ENCODE measurements at places on chromosomes 7 and 10. TPM values are rescaled to one million over a fixed set of nuclear protein-coding genes. Genes with fewer than 3 reads are reported as not detected.

SLF2 gene
- total RNA-seq: 31.8 TPM

XRCC2 gene
- total RNA-seq: 2.2 TPM

GPR15LG gene
- 1.3 TPM for total RNA-seq

ANXA8 gene
- 29.4 TPM for total RNA-seq

CXCL12 gene
- total RNA-seq: 66.4 TPM

DYNC1I1 gene
- 6.6 TPM for total RNA-seq

ERVW-1 gene
- not detected for total RNA-seq

MRLN gene
- not detected for total RNA-seq

ASZ1 gene
- total RNA-seq: not detected

PLEKHS1 gene
- 23.6 TPM for total RNA-seq

- H3K4me1 ChIP-seq: no peaks in the 10 kb centered on the region
- no peak for DNase-seq
- no peaks in the 10 kb centered on the region for H3K36me3 ChIP-seq
- H3K27ac ChIP-seq: no peak overlapping the region
These were observed 19.8 kb upstream of the PRRT4 start for GRCh38 chr7:128381161-128381821.

- DNase-seq: no peak
- no peaks in the 10 kb centered on the region for H3K27me3 ChIP-seq
- no peaks in the 10 kb centered on the region for H3K36me3 ChIP-seq
- no peaks in the 10 kb centered on the region for H3K4me1 ChIP-seq
- no peak overlapping the region for H3K4me3 ChIP-seq
These were observed 10.2 kb downstream of the DNMBP start for GRCh38 chr10:99999319-100000108.

DNA sequence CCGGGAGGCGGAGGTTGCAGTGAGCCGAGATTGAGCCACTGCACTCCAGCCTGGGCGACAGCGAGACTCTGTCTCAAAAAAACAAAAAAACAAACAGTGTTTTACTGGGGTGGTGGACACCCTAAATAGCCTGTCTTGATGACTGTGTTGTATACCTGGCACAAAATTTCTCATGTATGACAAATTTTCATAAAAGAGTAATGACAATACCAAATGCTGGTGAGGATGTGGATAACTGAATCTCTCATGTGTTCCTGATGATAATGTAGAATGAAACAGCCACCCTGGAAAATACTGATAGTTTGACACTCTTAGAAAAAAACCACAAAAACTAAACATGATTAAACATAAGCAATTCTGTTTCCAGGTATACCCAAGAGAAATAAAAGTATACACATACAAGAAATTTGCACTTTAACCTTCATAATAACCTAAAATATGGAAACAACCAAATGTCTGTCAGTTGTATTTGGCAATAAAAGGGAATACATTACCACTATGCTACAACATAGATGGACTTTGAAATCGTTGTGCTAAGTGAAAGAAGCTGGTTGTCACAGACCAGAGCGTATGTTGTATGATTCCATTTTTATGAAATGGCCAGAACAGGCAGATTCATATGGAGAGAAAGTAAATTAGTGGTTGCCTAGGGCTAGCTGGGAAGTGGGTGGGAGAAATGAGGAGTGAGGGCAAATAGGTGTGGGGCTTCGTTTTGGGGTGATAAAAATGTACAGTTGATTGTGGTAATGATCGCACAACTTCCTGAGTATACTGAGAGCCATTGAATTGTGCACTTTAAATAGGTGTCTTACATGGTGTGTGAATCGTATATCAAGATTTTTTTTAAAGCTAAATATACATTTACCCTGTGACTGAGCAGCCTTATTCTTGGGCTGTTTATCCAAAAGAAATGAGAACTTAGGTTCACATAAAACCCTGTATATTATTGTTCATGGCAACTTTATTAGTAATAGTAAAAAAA lies 12.5 kb downstream of the WDR37 start:
- no peaks in the 10 kb centered on the region for H3K4me1 ChIP-seq
- H3K36me3 ChIP-seq: no peaks in the 10 kb centered on the region
- no peak overlapping the region for H3K4me3 ChIP-seq
- no peak for DNase-seq
- H3K27ac ChIP-seq: no peak overlapping the region

DNA sequence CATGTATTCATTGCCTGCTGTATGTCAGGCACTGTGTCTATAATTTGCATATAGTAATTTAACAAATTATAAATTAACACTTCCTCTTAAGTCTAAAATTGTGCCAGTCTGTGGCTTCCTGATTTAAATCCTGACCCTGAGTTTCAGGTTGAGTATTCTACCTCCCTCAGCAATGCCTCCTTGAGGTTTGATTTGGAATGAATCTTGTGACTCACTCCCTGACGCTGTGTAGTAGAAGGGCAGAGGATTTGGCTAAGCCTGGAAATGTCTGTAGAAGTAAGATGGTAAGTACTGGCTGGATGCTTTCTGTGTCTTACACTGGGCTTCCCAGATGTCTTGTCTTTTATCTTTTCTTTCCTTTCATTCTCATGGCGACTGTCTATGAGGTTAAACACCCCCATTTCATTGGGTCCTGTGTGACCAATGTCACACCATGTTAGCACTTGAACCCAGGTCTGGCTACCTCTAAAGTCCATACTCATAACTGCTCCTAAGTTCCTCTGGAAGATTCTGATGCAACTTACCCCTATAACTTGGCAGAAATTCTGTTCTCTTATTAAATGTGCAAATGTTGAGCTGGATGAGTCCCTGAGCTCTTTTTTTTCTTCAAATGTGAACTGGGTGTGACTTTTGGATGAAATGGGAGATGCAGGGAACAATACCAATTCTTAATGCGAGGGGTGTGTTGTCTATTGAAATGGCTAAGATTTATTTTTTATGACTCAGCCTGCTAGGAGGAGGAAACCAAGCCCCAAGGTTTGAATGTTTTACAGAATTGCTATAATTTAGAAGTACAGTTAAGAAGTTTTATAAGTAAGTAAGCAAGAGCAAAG lies 48.5 kb downstream of the PLCE1 start:
- H3K4me3 ChIP-seq: no peak overlapping the region
- no peaks in the 10 kb centered on the region for H3K27me3 ChIP-seq
- no peak overlapping the region for H3K27ac ChIP-seq
- no peaks in the 10 kb centered on the region for H3K36me3 ChIP-seq

DNA sequence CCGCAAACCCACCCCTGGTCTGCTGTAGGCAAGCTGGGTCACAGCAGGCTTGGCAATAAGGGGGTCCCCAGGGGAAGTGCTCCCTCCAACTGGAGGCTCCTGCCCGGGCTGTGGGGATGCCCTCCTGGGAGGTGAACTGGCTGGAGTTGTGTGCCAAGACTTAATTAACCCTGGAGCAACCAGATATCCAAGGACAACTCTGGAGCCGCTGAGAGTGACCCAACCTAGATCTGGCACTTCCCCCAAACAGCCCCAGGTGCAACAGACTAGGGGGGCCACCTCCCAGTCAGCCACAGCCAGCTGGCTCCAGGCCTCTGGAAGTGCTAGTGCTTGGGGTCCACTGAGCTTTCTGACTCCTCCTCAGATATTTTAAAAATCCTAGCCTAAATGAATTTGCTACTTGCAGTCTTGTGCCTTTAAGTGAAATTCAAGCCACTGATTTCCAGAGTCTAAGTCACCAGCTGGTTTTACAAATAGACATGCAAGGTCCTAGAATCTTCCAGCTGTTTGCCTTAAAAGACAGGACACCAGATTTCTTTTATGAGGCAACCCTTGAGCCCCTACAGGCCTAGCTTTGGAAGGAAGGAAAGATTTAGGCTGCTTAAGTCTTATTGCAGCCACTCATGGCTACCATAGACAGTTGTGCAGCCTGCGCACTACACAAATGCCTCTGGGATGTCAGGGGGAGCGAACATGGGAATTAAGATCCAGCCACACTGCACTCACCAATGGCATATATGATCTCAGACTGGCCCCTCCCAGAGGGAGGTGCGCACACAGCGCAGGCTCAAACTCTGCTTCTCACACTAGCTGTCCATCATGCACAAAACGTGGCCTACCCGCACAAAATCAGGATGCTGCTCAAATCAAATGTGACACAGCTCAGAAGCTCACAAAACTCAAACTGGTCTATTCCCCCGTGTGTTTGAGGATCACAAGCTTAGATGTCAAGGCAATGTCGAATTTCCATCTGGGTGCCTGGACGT lies 42.6 kb upstream of the MYL10 start:
- no peak overlapping the region for H3K4me3 ChIP-seq
- no peak for DNase-seq

- DNase-seq: no peak
- H3K27ac ChIP-seq: peak overlapping the region; percentile 3
- no peaks in the 10 kb centered on the region for H3K4me1 ChIP-seq
- no peak overlapping the region for H3K4me3 ChIP-seq
- H3K27me3 ChIP-seq: no peaks in the 10 kb centered on the region
- no peaks in the 10 kb centered on the region for H3K36me3 ChIP-seq
These were observed 131.7 kb upstream of the EEPD1 start for GRCh38 chr7:36021367-36021766.

DNA sequence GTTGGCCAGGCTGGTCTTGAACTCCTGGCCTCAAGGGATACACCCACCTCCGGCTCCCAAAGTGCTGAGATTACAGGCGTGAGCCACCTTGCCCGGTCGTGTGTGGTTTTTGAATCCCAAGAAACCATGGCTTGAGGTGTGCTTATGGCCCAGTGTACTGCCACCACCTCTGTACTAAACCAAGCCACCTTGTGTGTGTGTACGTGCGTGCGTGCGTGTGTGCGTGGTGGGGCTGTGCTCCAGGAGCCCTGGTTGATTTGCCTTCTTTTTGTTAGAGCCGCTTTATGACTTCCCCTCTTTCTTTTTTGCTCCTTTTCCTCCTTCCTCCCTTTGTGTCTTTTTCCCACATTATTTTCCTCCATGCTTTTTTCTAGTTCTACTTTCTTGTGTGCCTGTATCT lies 121.4 kb downstream of the CAMK1D start:
- H3K27ac ChIP-seq: no peak overlapping the region
- H3K36me3 ChIP-seq: no peaks in the 10 kb centered on the region
- H3K4me1 ChIP-seq: no peaks in the 10 kb centered on the region
- no peaks in the 10 kb centered on the region for H3K27me3 ChIP-seq
- H3K4me3 ChIP-seq: no peak overlapping the region

DNA sequence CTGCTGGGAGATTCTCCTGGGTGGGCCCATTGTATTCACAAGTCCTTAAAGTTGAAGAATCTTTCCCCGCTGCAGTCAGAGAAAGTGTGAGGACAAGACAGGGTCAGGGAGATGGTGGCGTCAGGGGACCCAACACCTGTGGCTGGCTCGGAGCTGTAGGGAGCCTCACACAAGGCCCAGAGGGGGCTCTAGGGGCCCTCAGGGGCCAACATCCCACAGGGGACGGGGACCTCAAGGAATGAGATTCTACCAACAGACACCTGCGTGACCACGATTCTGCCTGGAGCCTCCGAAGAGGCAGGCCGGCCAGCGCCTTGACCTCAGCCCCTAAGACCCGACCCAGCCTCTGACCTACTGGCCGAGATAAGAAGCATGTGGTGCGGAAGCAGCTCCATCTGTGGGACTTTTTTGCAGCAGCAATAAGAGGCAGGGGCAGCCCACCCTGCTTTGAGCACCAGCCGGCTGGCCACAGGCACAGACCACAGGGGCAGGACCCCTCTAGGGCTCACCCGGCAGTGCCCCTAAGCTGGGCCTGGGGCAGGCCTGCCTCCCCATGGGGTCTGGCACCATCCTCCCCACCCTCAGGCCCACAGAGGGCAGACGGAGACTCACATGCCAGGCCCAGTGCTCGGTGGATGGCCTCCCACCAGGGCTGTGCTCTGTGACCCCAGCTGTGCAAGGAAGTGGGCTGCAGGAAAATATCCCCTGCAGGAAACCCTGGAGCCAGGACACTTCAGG lies 13.2 kb downstream of the RASGEF1A start:
- H3K4me3 ChIP-seq: no peak overlapping the region
- no peak overlapping the region for H3K27ac ChIP-seq
- no peaks in the 10 kb centered on the region for H3K4me1 ChIP-seq

GRCh38 chr7:128205068-128205467 lies 36.0 kb upstream of the LEP start:
- H3K4me3 ChIP-seq: no peak overlapping the region
- no peak overlapping the region for H3K27ac ChIP-seq
- no peak for DNase-seq
- no peaks in the 10 kb centered on the region for H3K4me1 ChIP-seq
- H3K27me3 ChIP-seq: peaks cover 28% of the 10 kb centered on the region

- no peak for DNase-seq
- H3K4me3 ChIP-seq: no peak overlapping the region
- no peaks in the 10 kb centered on the region for H3K4me1 ChIP-seq
- H3K27me3 ChIP-seq: no peaks in the 10 kb centered on the region
These were observed 26.0 kb downstream of the HSPA12A start for GRCh38 chr10:116716381-116716780.

GRCh38 chr10:124257781-124258180 lies 160.9 kb downstream of the OAT start:
- no peaks in the 10 kb centered on the region for H3K27me3 ChIP-seq
- no peak for DNase-seq
- H3K4me1 ChIP-seq: no peaks in the 10 kb centered on the region
- H3K36me3 ChIP-seq: no peaks in the 10 kb centered on the region
- no peak overlapping the region for H3K27ac ChIP-seq

GRCh38 chr7:31687024-31687748 lies at the start of gene PPP1R17:
Gene PPP1R17 (plus strand): TSS chr7:31687215. CDS start chr7:31692442, 5,227 bp downstream.
- no peak within 1 kb of the TSS for H3K4me3 ChIP-seq
- no peaks in the 10 kb centered on the region for H3K36me3 ChIP-seq
- no peak for DNase-seq
- no peaks in the 10 kb centered on the region for H3K27me3 ChIP-seq

DNA sequence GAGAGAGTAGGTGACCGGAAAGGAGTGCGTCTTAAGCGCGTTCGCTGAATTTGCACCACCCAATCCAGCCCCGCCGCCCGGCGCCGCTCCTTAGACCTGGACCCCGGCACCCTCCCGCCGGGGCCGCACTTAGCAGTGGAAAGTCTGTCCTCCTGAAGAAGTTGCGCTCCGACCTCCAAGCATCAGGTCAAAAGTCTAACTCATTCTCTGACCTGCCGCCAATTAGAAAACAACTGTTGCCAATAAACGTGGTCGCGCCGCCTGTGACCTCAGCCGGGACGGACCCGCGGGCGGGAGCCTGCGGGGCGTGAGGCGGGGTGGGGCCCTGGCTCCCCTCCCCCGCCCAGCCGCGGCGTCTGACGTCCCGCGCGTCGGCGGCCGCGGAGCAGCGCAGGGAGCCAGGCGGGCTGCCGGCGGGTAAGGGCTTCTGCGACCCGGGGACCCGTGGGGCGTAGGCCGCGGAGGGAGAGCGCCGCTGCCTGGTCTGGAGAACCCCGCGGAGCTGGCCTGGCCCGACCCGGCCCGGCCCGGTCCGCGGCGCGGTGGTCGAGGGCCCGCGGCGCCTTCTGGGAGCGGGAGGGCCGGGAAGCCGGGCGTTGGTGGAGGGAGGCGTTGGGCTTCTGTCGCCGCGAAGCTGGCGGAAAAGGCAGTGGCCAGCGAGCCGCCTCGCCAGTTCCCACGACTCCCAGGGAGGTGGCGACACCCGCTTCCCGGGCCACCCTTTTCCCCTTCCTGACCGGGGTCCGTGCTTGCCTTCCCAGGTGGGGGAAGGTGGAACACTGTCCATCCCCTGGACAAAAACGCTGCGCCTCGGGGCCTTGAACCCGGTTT lies at the start of gene BCAP29:
BCAP29 (plus strand) TSS at position 362 of the 831 bp plus-strand sequence. CDS start 527 bp downstream, outside the sequence.
- peaks cover 6% of the 10 kb centered on the region for H3K4me1 ChIP-seq
- no peaks in the 10 kb centered on the region for H3K36me3 ChIP-seq
- peak within 1 kb of the TSS; percentile 69 for H3K4me3 ChIP-seq
- DNase-seq: peak; percentile 79

All from breast epithelium (tissue), 4 donors.